ENCODE measurements at places on chromosomes 7 and 10.

DNA sequence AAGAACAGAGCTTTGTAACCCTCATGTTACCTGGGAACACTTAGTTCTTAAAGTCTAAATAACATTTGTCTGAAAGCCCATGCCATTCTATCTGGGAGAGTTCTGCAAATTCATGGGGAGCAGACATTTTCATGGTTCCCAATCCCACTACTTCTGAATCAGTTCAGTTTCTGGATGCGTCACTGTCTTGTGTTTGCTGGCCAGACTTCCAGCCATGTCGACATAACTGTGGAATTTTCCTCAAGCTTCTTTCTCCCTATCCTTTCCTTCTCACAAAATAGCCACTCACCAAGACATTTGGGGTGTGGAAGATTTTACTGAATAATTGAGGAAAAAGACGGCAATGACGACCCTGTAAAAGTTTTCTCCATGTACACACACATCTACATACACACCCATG lies 272.5 kb downstream of the NEBL start:
- DNase-seq, result no peak

- DNase-seq, result peak; percentile 84
Observed at GRCh38 chr7:123747620-123748141, 1.1 kb downstream of the WASL start.

- DNase-seq, result no peak
Observed at GRCh38 chr7:104979167-104979841, 34.7 kb upstream of the KMT2E start.

- DNase-seq, result no peak
Observed at GRCh38 chr10:57225920-57226319, 864.9 kb upstream of the ZWINT start.

GRCh38 chr10:61793760-61794703 lies 107.5 kb upstream of the ARID5B start:
- DNase-seq, result no peak

- no peak for DNase-seq
Observed at GRCh38 chr7:153301936-153302335, 542.4 kb downstream of the ACTR3B start.

GRCh38 chr7:113873554-113874151 lies 45.2 kb downstream of the PPP1R3A start:
- no peak for DNase-seq

DNA sequence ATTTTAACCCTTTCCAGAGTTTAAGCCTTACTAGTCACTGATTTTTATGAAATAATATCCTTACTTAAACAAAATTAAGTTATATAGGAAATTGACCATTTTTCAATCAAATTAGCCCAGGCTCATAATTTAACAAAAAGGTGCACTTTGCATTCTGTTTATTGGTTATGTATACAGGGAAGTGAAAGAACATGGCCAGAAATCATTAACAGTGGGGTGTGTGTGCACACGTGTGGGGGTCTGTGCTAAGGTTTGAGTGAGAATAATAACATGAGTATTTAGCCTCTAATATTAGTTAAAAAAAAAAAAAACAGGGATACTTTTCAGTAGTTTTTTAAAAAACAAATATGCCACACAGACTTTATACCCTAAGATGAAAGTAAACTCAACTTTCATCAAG lies 510.5 kb upstream of the PFKP start:
- DNase-seq, result no peak

- DNase-seq, result no peak
Observed at GRCh38 chr7:128672927-128673517, 930 bp downstream of the GARIN1A start.

DNA sequence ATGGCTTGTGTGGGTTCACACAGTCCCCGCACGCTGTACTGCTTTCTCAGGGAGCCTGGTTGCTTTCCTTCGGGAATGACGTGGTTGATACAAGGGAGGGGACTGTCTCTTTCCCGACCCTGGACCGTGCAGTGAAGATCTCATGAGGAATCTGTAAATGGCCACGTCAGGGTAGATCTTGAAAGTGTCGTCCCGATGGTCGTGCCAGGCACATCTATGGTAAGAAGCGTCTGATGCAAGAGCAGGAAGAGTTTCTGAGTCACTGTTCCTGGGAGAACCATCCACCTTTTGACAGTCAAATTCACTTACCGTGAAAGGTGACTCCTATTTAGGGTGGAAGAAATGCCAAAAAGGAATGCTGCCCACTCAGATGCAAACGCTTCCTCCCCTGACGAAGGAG lies 500.4 kb downstream of the PTPRN2 start:
- DNase-seq, result no peak

DNA sequence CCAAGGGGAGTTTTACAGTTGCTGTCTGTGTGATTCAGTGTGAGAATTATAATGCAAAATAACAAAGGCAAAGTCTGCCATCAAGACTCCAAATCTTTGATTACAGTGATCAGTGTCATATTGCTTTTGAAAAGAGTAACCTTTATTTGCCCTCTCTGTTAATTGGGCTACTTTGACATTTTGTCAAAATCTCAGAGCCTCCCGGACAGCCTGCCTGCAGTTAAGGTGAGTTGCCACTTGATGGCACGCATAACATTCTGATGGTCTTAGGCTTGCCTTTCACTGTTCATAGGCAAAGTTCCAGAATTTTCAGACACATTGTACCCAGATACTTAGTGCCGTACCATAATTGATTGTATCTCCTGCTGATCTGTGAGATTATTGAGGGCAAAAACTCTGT lies 253.5 kb downstream of the ABCA13 start:
- DNase-seq, result peak; percentile 37
